ENCODE measurements at places on chromosomes 6 and 20.

DNA sequence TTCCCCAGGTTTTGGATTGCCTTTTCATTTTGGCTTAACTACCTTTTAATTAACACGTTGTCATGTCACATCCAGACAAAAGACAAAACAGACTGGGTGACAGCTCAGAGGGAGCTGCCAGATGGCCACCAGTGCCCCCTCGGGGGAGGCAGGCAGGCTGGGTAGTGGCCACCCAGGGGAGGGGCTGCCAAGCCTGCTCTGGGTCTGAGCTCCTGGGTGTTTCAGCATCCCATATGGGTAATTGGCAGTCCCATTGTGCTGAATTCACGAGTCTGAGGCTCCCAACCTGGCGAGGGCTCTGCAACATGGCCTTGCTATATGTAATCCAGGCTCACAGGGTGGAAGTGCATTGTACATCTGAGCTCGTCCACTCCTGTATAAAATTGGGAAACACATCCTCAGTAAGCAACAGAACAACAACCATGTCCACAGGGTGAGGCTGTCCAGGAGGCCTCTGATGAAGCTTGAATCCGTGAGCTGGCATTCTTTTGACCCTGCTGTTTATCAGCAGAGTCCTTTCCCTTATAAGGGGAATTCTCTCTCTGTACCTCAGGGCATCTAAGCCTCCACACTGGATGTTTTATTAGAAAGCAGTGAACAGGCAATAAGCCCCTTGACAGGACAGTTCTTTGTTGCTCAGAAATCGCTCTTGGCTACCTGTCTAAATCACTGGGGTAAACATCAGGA is 111.7 kb upstream of the SLC22A23 start:
- no peak for DNase-seq

DNA sequence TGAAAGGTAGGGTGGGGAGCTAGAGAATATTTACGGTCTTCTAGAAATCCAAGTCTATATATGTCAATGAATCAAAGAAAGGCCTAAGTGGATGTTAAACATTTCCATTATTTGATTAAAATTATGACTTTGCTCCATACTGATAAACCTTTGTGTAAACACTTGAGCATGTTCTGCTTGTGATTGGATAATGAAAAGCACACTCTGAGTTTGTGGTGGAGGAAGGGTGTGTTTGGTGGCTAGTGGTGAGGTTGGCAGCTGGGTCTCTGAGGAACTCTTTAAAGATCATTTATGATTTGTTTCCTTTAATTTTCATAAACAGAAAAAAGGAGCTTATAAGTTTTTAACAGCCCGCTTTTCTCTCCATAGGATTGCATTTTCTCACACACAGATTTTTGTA is 84.7 kb downstream of the RFPL4B start:
- no peak for DNase-seq

DNA sequence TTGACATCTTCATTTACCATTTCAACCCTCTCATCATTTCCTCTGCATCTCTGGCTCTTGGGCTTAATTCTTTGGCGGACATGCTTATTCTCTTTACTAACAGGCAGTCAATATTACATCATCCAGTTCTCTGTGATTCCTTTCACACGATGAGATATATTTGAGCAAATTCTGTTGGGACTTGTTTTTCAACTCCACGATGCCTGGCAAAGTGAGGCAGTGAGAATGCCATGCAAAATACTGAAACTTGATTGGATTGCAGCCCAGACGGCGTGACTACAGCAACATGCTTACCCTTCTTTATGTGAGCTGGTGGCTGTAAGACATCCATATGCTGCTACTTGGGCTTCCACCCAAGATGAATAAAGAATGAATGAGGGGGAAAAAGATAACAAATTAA is 101.7 kb upstream of the SPACA1 start:
- DNase-seq: no peak

GRCh38 chr6:28081486-28081751 is 1.1 kb downstream of the ZNF165 start:
- peak; percentile 5 for DNase-seq

- DNase-seq: no peak
Observed at GRCh38 chr6:105106260-105106659, 73.6 kb downstream of the POPDC3 start.
